Bone marrow (tissue), 2 donors: ENCODE measurements at places on chromosomes 7 and 10.

DNA sequence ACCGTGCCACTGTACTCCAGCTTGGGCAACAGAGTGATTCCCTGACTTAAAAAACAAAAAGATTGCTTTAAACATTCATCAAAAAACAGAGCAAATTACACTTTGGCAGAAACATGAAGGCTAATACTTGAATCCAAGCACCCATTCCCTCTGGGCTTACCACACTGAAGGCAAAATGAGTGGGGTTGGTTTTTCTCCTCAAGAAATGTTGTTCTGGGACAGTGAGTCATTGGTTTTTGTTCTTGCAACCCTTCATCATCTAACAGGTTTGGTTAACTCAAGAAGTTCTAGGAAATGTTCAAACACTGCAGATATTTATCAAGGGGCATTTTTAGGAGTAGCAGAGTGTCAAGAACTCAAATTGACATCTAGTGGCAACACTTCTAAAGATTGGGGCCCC lies 60.5 kb downstream of the KIAA1217 start:
- no peak for DNase-seq

DNA sequence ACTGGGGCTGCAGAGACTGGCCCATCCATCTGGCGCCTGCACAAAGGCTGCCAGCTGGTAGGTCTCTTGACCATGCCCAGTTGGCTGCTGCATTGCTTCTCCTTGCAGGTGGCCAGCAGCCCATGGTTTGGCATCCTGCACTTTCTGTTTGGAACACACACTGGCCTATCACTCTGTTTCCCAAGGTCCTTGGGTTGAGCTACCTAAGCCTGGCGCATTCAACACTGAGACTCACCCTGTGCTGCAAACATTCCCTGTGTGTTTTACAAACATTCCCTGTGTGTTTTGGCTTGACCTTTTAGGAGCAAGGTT lies 55.5 kb downstream of the TACR2 start:
- DNase-seq: no peak

- DNase-seq: no peak
Observed at GRCh38 chr7:107103369-107103768, 58.9 kb downstream of the PRKAR2B start.

DNA sequence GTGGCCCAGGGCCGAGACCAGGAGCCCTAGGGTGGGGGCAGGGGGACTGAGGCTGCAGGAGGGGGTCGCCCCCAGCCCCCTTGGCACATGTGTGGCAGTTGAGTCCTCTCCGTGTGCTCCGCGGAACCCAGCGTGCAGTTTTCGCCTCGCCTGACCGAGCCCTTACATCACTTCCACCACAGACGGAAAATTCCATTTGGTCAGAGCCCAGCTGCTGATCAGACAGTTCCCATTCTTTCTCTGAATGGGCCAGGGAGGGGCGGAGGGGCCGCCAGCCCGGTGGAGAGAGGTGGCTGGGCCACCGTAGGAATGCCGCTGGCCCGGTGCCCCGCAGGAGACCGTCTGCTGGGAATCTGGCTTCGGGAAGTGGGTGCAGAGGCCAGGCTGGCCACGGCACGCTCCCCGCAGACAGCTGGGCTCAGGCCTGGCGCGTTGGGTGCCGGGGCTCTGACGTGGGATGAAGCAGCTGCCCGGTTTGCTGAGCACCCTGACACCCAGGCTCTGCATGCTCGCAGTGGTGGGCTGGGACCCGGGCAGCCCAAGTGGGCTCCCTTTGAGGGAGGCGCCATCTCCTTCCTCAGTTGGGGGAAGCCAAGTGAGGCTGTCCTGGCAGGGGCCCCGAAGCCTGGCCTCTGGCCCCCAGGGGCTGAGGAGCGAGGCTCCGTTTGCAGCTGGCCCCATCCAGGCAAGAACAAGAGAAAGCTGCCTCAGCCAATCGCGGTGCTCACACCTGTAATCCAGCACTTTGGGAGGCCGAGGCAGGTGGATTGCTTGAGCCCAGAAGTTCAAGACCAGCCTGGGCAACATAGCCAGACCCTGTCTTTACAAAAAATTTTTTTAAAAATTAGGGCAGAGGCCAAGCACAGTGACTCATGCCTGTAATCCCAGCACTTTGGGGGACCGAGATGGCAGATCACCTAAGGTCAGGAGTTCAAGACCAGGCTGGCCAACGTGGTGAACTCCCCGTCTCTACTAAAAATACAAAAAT lies 9.9 kb downstream of the TTYH3 start:
- no peak for DNase-seq

GRCh38 chr7:85172530-85172941 lies 14.3 kb downstream of the SEMA3D start:
- DNase-seq: no peak

DNA sequence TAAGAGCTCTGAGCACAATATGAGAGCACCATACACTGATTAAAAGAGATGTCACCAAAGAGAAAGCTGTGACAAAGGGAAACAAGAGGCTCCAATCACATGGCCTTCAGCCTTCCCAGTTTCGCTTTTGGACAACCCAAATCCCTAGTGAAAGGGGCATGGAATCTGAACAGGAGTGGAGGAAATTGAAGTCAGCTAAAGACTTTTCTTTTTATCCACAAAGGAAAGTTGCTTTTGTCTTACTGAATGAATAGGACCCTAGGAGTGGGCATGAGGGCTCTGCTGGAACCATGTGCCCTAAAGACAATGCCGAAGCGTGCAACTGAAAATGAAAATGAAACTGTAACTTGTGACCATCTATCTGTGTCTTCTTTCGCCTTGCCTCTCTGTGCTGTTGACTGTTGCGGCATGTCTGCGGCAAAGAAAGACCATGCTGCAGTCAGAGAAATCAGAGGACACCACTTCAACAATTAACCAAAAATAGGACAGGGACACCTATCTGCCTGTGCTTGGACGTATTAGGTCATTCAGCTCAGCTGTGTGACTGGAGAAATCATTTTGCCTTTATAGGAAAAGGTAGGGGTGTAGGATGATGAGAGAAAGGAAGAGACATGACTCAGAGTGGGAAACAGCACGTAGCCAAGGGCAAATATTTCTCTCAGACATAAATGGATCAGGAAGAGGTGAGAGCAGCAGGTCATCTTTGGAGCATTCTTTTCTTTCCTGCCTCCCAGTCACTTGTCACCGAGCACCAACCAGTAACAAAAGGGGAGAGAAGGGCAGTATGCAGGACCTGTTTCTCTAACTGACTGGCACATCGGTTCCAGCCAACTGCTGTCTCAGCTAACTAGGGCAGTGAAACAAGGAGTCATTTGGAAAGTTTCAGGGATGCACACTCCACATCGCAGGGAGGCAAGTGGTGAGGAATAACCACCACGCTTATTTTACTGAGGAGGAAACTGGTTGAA lies 12.3 kb downstream of the CAV2 start:
- no peak for DNase-seq

DNA sequence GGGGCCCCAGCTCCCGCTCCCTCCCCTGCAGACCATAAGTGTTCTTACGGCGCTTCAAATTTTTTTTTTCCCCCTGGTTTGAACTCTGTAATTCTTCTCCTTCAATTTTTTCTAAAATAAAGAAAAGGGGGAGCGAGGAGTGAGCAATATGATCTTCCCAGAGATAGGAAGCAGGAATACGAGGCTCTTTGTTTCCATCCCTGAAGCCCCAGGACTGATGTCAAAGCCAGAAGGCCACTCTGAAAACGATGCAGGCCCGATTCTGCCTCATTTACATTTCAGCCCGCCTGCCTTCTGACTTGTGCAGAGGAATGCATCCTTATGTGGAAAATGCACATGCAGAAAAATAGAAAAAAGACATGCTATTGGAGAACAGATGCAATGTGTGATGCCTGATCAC lies 401.5 kb upstream of the MKI67 start:
- DNase-seq: no peak

- DNase-seq: no peak
Observed at GRCh38 chr10:100636848-100637553, 101.3 kb downstream of the HIF1AN start.

GRCh38 chr7:157431951-157432540 lies 95.2 kb downstream of the DNAJB6 start:
- DNase-seq: no peak

GRCh38 chr7:28630350-28630749 lies 218.0 kb downstream of the CREB5 start:
- DNase-seq: no peak

GRCh38 chr10:57333880-57334279 lies 933.8 kb downstream of the IPMK start:
- DNase-seq: no peak

GRCh38 chr7:132002343-132002968 lies 446.0 kb upstream of the PODXL start:
- DNase-seq: no peak

GRCh38 chr10:3875842-3876235 lies 90.8 kb upstream of the KLF6 start:
- no peak for DNase-seq

DNA sequence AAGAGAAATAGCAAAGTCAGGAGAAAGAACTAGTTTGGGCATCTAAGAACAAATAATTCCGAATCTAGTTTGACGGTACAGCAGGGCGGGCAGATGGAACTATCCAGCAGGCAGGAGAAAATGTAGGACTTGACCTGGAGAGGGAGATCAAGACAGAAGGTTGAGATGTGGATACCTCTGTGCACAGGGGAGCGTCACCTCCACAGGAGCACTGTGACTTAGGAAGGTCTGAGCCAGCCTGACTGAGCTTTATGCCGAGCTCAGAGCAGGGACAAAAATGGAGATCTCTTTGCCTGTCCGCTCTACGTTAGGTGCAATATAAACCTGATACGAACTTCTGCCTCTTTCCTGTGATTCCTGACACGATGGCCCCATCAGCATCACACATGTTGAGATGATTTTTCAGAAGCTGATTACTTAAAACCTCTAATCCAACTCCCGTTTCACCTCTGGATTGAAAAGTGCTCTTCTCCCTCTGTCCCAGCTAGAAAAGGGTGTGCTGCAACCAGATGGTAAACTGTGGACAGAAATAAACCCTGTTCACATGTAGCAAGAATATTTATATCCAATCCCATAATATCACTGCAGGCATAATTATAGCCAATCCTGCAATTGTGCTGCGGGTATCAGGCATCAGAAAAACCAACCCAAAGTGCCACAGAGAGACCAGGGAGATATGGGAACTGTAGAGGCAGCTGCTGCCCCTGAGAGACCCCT lies 13.6 kb upstream of the SORBS1 start:
- DNase-seq: no peak

DNA sequence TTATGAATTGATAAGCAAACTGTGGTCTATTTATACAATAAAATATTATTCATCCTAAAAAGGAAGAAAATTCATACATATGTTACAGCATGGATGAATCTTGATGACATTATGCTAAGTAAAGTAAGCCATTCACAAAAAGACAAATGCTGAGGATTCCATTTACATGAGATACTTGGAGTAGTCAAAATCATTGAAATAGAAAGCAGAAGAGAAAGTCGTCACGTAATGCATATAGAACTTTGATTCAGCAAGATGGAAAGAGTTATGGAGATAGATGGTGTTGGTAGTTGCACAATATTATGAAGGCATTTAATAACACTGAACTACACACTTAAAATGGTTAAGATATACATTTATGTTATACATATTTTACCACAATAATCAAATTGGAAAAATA lies 309.7 kb upstream of the KLF6 start:
- no peak for DNase-seq

- no peak for DNase-seq
Observed at GRCh38 chr10:116712989-116713543, 29.3 kb downstream of the HSPA12A start.

DNA sequence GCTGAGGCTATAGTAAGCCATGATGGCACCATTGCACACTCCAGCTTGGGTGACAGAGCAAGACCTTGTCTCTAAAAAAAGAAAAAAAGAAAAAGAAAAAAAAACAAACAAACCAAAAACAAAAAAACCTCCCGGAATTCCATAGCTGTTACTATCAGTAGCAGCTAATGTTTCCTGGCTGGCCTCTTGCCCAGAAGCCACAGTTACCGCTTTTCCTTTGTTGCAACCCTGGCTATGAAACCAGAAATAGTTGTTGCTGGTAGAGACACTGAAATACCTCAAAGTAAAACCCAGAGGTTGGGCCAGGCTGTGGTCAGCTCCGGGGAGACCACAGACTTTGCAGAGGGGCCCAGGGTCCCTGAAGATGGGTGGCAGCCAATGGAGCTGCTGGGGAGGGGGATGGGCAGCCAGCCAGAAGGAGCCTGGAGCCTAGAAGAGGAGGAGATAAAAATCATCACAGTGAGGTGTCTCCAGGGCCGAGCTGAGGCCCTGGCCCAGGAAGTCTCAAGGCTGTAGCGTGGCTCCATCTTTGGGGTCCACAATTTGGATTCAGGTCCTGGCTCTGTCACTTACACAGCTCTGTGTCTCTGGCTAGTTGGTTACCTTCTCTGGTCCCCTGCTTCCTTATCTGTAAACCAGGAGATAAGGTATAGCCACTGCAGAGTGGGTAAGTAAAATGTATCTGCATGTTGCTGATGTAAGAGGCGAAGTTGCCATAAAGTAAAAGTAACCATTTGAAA lies 3.4 kb upstream of the CHST12 start:
- DNase-seq: peak; percentile 83

DNA sequence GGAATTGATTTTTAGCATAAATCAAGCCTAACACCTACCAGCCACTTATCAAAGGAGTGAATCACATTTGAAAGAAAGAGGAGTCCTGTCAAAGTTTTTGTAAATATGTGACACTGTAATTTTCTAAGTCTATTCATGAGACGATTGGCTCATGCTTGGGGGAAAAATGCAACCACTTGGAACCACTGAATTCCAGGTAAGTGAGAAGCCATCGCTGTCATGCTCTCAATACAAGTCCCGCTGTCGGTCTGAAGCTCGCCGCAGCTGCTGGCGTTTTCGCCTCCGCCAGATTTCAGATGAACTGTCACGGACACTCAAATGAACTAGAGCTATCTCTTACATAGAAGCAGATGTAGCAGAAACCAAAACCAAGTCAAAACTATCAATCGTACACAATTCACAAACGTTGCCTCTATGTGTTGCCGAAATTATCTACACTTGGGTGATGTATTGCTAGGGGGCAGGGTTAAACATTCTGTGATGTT lies 279.8 kb upstream of the FZD8 start:
- no peak for DNase-seq

DNA sequence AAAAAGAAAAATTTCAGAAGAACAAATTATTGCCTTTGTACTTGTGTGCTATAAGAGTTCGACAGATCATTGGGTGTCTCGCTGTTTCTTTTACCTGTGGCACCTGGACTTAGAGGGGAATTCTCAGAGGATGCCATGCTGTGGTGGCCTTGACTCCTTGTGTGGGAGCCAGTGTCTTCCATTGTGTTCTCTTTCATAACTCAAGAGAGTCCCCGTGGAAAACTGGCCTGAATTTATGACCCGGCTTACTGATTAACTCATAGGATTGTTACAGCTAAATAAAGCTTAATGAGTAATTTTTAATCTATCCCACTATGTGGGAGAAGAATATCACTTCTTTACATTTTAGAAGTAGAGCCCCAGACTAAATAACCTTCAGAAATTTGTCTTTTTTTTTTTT lies 54.5 kb downstream of the UBE3C start:
- DNase-seq: no peak

DNA sequence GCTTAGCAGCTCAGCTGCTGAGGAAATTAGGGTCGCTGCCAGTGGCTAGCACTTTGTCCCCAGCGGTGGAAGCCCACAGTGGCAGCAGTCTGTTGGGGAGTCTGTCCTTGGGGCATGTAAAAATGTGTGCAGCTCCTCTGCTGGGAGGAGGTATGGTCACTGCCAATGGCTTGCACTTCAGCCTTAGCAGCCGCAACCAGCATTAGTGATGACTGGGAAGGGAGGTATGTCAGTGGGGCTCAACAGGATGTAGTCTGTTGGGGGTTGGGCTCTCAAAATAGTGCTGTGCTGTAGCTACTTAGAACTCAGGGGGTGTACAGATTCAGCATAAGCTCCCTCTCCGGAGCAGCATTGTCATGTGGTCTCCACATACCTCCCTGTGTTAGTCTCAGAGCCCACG lies 189.9 kb downstream of the ZEB1 start:
- DNase-seq: no peak

GRCh38 chr7:99008181-99008631 lies 129.9 kb downstream of the TRRAP start:
- no peak for DNase-seq
